ENCODE measurements at places on chromosomes 6 and 20.

DNA sequence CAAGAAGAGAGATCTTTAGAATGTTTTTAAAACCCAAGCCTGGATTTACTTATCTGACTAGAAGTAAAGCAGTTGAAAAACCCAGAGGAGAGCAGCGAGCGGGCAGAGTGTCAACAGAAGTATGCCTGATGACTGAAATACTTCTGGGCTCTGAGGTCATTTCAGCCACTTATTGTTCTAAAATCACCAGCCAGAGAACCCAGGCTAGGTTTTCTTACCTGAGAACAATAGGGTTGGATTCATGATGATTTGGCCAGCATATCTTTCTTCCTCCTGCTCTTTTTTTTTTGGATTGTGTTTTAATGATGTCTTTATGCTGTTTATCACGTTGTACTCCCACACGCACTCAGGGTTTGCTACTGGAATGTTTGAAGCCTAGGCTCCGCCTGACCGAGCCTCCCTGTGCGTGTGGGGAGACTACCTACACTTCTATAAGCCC, 63.0 kb upstream of the KIF25 start:
- DNase-seq: no peak

DNA sequence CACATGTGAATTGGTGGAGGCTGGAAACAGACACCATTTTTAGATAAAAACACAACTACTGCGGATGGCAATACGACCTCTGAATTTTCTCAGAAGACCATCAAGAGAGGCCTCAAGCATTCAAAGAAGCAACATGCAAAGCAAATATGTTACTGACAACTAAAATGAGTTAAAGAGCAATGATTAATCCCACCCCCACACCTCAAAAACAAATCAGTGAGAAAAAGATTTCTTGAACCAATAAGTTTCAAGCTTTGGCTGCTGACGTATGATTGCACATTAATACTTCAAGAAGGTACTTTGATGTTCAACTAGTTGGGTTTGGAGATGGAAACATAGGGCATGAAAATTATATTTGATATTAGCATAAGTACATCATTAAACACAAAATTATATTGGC, 982 bp downstream of the MMUT start:
- no peak for DNase-seq

DNA sequence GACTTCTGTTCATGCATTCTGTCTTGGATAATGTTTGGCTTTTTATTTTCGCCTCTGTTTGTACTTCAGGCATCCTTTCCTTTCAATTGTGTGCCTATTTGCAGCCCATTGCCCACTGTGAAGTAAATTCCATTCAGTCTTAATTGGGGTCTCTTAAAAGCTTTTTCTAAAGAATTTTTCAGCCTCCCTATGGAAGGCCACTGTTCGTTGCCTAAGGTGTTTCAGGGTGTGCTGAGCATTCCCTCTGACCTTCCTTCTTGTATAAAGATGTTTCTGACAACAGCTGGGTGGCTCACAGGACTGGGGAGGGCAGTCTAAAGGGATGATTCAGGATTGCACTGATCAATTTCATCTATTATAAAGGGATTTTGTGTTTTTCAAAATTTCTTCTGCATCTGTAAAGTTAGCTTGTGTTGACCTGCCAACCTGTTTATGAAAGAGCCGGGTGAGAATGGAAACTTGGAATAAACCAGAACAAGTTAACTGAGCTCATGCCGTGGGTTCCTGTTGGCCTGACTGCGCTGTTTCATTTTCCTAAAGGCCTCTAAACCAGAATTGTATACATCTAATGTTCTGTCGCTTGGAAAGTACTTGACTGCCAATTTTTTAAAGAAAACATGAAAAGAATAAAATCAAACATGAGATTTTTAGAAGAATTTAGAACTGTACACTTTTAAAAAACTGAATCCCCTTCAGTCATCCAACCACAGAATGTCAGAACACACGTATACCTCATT, 14.3 kb downstream of the PHACTR2 start:
- no peak for DNase-seq

DNA sequence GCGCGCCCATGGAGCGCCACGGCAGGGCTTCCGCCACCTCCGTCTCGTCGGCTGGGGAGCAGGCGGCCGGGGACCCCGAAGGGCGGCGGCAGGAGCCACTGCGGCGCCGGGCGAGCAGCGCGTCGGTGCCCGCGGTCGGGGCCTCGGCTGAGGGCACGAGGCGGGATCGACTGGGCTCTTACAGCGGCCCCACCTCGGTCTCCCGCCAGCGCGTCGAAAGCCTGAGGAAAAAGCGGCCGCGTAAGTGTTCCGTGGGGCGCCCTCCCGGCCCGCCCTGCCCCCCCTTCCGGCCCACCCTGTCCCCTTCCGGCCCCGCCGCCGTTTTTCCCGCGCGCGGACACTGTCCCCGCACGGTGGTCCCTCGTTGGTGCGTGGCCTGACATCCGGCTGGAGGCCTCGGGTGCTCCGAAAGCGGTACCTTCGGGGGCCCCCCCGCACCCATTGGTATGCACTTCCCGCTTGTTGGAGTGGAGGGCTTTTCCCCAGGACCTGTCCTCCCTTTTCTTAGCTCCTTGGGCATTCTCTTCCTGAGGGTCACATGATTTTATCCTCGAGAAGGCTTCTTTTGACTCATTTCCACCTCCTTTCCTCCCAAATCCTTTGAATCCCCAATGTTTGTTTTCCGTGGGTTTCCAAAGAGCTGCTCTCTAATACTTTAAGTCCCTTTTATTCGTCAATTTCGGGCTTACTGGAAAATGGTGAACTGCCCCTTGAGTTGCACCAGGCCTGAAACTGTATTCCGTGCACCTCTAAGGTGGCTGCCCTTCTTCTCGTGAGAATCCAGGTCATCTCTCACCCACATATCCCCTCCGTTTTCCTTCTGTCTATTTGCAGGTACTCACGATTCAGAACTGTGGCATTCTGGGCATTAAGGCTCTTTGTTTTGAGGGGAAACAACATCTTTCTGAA, 556 bp downstream of the PANK2 start:
- peak; percentile 48 for DNase-seq

DNA sequence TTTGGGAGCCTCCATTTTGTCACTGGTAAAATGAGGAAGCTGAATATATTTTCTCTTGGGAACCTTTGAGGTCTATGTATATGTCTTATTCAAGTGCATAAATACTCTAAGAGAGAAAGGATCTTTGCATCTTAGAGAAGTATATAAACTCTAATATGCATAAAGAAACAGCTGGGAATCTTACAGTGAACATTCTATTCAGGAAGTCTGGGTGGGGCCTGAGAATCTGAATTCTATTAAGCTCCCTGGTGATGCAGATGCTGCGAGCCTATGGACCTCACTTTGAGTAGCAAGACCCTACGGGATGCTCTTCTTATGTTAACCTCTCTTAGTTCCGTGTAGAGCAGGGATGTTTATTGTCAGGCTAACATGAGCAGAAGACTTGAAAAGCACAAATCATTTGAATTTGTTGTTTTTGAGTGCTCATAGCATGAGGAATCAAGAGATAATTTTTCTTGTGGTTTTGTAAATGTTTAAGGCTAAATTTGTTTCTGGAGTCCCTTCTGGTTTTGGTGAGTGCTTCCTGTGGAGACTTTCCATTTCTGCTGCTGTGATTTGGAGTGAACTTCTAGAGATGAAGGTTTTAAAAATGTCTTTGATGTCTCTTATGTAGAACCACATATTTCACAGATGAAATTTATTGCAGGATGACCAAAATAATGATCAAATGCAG, 281.2 kb upstream of the JAG1 start:
- DNase-seq: no peak

All from activated CD4-positive, alpha-beta T cell treated with anti-CD3 and anti-CD28 coated beads, Interleukin-2, amount 50 U/mL, for 16 hours (primary cell).